Breast epithelium (tissue), 4 donors: ENCODE measurements at places on chromosomes 3 and 15. TPM values are rescaled to one million over a fixed set of nuclear protein-coding genes. Genes with fewer than 3 reads are reported as not detected.

GRCh38 chr15:62124973-62125303 lies 40.1 kb downstream of the C2CD4B start:
- no peak for DNase-seq

DNA sequence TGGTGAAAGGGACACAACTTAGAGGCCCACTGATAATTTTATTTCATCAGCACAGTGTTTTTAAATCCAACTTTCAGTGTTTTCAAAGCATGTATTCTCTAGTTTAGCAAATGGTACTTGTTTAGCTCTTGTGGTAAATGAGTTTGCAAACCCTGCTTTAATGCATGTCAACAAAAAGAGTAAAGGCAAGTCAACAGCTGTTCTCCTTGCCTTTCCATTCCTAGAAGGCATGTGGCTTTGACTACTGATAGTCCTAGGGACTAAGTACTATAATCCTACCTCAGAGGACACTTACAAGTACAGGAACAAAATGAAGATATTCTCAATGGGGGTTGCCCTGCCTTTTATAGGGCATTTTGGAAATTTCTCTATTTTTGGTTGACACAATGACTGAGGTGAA lies 13.1 kb downstream of the NPTN start:
- no peak for DNase-seq

DNA sequence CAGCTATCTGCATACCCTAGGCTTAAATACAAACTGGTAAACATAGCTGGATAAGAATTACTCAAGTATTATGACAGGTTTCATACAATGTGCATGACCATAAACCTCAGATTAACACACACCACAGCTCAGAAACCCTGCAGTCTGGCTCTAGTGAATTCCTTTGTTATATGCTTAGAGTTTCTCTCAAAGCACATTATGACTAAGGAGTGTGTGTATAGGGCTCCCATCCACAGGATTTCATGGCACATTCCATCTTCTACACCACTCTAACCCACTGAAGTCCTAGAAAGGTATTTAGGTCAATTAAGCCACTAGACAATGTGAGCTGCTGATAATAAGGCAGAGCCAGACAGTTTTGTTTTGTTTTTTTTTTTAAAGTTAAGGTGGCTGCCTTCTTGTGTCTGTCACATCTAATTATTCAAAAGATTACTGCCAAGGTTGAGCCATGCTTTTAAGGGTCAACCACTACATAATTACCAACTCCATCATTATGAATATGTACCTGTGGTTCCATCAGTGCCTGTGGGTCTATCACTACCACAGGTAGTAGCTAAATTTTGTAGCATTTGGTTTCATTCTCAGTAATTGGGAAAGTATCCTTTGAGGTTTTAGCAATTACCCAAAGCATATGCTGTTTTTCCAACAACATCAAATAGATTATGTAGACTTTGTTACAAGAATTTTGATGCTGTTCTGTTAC lies 107.0 kb downstream of the ALCAM start:
- DNase-seq, result no peak

Gene IQCF5
- not detected for total RNA-seq
